Globus pallidus (tissue), 1 donor: ENCODE measurements at places on chromosomes 2 and 18.
A peak's percentile ranks its signal among the peaks of the same experiment; 100 is the strongest.

DNA sequence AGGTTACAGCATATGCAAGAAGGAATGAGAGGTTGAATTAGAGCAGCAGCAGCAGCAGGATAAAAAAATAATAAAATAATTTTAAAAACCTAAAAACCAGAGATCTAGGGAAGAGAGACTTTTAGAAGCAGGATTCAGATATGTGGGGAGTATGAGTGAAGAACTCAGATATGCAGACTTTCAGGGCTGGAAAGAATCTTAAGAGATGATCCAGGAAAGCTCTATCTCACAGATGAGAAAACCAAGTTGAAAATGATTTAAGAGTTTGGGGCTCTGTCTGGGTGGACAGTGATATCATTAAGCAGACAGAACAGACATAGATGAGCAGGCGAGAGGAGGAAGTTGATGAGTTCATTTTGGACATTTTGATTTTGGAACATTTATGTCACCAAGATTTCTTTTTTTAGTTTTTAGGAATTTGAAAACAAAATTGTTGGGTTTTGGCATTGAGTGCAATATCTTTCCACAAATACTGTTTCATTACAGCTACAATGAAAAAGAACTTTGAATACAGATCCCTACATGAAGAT is 31.8 kb downstream of the BCL2 start:
- no peak for DNase-seq

DNA sequence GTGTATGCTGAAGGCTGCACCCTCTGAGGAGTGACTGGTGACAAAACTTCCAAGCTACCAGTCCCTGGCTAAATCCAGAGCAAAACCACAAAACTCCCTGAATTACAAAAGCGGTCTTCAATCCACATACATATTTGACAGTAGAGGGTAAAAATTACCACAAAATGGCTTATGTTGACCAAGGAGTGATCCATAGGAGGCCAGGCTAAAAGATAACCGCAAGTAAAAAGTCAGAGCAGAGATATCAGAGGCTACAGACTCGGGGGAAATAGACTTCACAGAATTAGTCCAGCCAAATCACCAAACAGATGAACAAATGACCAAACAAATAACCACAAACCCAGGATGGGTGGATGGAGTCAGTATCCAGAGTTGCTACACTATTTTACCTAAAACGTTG is 19.4 kb downstream of the STARD6 start:
- no peak for DNase-seq

DNA sequence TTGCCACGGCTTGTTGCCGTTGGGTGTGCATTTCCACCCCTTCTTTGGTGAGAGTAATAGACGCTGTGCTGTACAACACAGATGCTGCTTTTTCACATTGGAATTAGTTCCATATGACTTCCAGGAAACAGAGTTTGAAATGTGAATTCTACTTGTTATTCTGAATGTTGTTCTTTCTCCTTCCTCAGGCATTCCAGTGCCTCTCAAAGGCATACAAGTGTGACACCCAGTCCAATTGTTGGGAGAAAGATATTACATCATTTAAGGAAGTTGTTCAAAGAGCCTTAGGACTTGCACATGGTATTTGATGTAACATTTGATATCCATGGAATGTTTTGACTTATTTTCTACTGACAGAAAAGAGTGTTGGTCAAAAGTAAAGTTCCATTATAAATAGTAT is 134.4 kb upstream of the LTBP1 start:
- no peak for DNase-seq

DNA sequence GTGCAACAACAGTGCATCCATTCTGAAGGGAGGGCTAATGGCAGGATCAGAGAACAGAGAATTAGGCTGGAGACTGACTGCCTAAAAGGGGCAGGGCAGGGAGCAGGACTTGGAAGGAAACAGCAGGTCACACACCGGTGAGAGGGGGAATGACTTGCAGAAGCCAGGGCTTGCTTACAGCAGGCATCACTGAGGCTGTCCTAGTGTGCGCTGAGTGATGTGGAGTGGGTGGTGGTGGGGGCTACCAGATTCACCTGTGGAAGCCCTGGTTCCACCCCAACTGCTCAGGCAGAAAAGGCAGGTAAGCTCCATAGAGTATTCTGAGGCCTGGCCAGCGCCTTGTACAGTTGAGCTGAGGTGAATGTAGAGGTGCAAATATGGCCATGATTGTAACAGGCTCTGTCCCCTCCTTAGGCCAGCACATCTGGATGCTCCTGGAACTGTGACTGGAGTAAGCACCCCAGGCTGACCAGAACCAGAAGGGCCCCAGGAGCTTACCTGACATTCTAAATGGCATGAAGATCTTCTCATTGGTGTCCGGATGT is 49.4 kb downstream of the SFXN5 start:
- DNase-seq: no peak

- DNase-seq: no peak
Measured at GRCh38 chr2:126475031-126475430, 180.9 kb upstream of the GYPC start.

DNA sequence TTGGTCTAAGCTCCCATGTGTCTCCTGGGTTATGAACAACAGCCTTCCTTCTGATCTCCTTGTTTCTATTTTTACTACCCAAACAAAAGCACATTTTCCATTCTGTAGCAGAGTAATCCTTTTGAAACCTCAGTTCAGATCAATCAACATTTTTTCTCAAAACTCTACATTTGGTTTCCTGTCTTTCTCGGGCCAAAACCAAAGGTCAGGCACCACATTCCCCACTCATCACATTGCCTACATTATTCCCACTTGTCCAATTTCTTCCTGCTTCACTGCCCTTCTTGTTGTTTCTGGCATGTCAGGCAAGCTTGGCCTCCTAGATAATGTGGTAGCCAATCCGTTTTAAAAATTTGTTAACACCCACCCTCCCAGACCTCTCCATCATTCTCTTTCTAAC is 196.8 kb downstream of the PPP1R1C start:
- DNase-seq: no peak

GRCh38 chr2:6970976-6971480 is 53.8 kb downstream of the RNF144A start:
- no peak for DNase-seq

- no peak for DNase-seq
Measured at GRCh38 chr2:108911401-108911800, 77.6 kb downstream of the EDAR start.

DNA sequence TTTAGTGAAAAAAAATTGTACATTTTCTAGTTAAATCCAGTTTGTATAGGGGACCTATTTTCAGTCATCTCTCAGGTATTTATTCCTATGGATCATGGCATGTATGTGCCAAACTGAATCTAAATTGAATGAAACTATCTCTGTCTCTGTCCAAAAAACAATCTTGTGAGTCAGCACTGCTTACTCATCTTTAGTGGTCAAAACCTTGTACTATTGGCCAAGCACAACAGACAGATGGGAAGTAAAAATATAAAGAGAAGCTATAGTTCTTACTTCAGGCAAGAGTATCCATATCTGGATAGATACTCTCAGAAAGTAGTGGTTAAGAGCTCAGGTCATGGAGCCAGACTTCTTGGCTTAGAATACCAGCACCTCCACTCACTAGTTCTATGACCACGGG is 76.0 kb upstream of the KLHL14 start:
- DNase-seq: no peak

GRCh38 chr2:37767959-37768925 is 96.8 kb upstream of the CDC42EP3 start:
- peak; percentile 5 for DNase-seq

- no peak for DNase-seq
Measured at GRCh38 chr18:78741381-78742217, 238.0 kb upstream of the SALL3 start.

GRCh38 chr2:42566837-42567321 is 1.6 kb upstream of the MTA3 start:
- DNase-seq: no peak

DNA sequence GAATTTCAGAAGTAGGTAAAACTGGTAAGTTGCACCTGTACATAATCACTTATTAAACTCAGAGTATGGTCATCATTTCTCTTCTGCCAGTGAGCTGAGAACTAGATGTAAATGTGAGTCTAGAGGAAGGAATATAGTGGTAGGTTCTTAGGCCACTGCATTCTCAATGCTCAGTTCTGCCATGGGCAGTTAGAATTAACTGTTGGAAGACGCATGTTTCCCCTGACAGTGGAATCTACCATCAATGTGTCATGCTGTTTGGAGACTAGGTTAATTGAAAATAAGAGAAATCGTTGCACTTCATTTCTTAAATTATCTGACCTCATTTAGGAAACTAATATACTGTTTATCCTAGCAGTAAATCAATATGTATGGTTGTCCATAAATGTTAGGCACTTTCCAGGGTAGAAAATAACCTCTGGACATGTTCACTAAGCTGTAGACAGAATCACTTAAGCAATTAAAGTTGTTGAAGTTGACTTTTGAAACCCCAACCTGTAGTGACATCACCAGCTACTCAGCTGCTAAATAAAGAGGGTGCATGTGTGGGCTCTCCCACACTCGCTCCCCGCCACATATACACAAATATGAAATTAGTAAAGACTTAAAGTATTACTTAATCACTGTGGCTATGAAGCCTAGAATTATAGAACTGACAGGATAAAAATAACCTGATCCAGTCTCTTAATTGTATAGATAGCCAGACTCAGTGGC is 91.5 kb upstream of the NOSTRIN start:
- DNase-seq: no peak

DNA sequence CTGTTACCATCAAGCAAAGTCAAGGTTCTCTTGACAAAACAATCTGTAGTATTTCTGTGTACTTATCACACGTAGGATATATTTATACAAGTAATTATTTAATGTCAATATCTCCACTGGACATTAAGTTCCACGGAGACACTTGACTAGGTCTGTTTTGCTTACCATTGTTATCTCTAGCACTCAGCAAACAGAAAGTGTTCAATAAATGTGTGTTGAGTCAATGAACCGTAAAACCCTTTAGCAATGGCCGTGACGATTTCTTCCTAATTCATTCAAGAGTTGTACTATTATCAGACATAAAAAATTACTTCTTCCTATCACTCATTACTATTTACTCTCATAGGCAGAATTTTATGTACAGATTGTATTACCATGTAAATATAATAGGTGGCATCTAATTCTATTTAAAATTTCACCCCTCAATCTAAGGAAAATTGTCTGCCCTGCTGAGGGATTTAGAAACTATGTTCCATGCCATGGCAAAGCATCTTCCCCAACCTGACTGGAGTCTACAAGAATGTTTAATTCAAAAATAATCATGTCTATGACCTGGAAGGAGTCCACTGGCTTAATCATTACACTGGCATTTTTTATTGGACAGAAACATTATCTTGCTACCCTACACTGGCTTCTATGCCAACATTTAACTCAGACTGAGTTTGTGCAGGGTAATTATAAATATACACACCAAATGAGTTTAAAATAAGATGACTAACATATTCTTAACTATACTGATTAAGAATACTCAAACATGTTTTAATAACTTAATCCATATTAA is 301.9 kb downstream of the ZEB2 start:
- DNase-seq: no peak

DNA sequence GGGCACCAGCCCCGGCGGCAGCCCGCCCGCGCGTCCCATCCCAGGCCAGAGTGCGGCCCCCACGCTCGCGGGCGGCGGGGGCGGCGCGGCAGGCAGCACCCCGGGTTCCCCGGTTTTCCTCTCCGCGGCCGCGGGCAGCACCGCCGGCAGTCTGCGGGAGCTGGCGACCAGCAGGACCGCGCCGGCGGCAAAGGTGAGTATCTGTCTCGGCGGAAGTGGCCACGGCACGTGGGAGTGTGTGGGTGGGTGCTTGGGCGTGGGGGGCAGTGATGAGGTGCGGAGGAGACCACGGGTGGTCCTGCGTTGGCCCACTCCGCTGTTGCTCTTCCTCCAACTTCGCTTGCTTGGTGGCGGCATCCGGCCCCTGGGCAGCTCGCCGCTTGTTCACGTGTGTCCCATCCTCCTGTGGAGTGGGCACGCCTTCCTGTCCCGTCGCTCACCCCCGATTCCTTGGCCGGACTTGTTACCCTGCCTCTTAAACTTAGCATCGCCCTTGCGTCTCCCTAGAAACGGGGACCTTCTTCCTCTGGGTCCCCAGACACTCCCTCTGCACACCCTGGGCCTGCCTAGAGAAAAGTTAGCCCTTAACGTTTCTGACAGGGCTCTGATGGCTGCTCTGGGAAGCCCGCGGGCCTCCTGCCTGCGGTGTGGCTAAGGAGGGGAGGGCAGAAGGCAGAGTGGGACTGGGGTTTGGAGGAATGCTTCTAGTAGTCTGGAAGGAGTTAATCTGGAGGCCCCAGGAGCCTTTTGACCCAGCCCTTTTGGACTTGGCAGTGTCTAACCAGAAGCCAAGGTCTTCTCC is 1.1 kb downstream of the SH3RF3 start:
- no peak for DNase-seq

DNA sequence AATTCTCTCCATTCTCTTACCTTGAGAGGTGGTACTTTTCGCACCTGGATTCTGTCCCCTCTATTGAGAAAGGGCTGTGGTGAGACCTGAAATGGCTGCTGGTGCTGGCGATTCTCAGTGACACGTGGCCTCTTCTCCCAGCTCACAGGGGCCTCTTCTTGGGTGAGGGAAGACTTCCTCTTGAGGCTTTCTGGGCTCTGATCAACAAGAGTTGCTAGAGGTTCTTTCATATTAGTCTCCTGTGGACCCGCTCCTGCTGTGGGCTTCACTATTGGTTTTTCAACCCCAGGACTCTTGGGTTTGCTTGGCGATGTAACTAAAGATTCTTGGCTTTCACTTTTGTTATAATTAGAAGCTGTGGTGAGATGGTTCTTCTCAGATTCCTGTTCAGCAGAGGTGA is 76.3 kb upstream of the DTNB start:
- DNase-seq: no peak

DNA sequence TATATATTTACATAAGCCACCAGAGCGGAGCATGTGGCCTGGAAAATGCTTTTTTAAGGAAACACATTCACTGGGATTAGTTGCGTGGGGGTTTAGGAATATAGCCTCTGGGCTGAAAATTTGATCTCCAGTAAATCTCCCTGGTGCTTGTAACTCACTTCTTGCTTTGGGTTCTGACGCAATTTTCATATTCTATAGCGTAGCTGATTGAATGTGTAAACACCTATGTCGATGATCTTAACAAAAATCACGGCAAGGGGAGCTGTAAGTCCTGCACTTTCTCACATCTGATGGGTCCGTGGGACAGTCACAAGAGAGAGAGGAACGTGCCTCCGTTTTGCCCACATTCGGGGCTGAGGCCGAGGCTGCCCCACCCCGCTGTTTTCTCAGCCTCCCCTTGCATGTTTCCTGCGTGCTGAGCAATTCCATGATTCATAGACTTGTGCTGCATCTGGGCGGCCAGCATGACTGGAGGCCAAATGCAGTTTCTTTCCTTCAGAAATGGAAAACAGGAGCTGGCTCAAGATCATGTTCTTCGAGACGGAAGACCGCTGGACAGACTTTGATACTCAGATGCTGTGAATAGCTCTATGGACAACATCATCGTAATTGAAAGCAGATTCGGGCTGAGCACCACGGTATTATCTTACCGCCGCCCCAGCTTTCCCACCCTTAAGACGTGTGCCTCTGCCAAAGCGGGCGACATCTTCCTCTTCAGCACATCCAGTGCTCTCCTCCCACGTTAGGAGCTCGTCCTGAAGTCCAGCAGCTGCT is 109.2 kb downstream of the TMEM18 start:
- DNase-seq: no peak

- no peak for DNase-seq
Measured at GRCh38 chr2:140662504-140662903, 1468.3 kb downstream of the LRP1B start.

GRCh38 chr2:11069566-11070185 is 85.6 kb upstream of the SLC66A3 start:
- DNase-seq: no peak

GRCh38 chr2:63975437-63976124 is 43.6 kb downstream of the VPS54 start:
- no peak for DNase-seq
